ENCODE measurements at places on chromosomes 13 and 19. TPM values are rescaled to one million over a fixed set of nuclear protein-coding genes. Genes with fewer than 3 reads are reported as not detected.

GRCh38 chr13:98775844-98776598, 23.5 kb upstream of the SLC15A1 start:
- peak; percentile 90 for DNase-seq

DNA sequence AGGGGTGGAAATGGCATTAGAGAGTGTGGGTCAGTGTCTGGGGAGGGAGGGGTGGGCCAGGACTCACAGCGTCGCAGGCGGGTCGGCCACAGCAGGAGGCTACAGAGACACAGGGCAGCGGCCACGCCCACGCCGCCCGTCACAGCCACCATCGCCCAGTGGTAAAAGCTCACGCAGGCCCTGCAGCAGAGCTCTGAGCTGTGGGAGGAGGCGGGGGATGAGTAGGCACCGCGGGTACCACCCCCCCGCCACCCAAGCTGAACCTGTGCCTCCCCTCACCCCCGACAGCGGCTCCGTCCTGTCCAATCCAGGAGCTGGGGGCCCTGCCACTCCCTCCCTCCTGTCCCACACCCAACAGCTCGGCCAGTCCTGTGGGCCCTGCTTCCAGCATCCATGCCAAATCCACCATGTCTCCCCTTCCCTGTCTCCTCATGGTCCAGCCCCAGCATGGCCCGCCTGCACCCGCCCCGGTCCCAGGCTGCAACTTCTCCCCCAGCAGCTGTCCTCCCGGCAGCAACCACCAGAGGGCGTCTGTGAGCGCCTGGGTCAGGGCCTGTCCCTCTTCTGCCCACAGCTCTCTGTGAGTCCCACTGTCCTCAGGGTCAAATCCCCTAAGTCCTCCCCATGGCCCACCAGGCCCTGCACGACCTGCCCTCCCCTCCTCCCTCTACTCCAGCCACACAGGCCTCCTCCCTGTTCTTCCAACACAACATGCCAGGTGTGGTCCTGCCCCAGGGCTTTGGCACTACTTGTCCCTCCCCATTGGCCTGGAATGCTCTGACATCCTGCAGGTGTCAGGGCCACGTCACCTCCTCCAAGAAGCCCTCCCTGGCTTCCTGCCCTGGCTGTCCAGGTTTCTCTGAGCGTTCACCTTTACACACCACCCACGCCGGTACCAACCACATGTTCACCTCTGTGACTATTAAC, 6.0 kb downstream of the TEKTIP1 start:
- peak; percentile 60 for DNase-seq

- DNase-seq: no peak
Measured at GRCh38 chr19:44131955-44132354, 9.4 kb upstream of the ZNF234 start.

GRCh38 chr13:79943346-79944023, 397.4 kb downstream of the SPRY2 start:
- no peak for DNase-seq

GRCh38 chr13:32811297-32811800, 204.9 kb upstream of the KL start:
- DNase-seq: peak; percentile 22

GRCh38 chr13:71304861-71305260, 562.1 kb downstream of the DACH1 start:
- no peak for DNase-seq

DNA sequence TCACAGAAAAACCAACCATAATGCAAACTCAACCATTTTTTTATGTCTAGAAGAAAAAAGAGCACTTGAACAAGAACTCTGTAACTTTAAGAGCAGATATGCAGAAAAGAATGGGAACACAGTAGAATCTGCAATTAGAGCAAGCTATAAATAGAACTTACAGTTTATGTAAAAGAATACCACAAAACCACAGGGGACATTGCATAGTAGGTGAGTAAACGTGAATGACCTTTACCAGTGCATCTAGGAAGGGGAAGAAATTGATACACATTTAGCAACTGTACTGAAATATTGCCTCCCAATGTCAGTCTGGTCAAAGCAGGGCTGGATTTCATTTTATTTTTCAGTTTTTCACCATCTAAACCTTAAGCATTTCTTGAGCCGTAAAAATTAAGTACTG, 242.2 kb upstream of the EDNRB start:
- peak; percentile 17 for DNase-seq

DNA sequence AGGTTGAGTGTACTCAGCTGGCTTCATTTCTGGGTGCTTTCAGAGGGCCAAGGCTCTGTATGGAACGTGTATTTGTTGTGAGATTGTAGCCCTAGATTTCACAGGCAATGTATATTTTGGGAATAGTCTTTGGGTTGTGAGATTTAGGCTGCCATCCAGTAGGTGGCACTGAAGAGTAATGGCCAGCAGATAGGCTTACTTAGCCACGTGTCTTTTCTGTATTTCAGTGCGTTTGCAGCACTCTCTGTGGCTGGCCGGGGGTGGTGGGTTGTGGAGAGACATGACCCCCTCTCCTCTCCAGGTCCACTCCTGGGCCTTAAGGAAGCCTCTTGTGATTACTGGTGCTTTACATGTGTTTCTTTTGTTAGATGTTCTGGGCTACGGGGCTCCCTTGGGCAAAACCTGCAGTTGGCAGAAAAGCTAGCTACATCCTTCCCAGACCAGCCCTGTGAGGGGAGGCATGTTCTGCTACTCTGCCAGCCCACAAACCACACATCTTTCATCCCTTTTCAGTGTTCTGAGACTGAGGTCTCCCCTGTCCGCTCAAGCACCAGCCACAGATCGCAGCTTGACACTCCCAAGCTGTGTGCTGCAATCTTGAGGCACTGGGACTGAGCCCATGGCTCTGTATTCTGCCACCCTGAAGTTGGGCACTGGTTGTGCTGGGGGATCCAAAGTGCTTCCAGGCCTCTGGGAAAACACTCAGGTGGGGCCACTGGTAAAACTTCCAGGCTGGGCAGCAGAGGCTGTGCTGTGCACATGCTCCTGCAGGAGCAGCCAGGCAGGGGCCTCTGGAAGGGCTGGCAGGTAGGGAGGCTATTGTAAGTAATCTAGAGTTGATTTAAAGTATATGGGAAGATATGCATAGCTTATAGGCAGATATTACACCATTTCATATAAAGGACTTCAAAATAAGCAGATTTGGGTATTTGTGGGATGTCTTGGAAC, 1096.8 kb upstream of the PCDH20 start:
- DNase-seq: peak; percentile 58

DNA sequence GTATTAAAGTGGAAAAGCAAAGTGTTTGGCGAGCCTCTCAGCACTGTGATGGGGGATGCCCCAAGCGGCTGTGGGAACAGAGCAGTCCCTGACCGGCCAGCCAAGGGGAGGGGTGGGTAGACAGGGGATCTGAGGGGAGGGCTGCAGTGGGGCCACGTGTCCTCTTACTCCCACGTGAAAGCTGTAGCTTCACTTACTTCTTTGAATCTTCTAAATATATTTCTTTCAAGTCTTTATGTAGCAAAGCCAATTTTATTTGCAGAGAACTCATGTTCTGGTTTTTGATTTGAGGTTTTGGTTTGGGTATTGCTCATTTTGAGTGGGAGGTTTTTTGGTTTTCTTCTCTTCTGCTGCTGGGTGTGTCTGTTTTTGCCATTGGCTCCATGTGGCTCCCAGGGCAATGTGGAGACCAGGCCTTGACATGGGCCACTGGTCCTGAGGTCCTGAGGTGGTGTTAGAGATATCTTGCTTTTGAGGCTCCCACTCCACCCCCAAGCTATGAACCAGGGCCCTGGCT, 17.7 kb upstream of the OVOL3 start:
- no peak for DNase-seq

DNA sequence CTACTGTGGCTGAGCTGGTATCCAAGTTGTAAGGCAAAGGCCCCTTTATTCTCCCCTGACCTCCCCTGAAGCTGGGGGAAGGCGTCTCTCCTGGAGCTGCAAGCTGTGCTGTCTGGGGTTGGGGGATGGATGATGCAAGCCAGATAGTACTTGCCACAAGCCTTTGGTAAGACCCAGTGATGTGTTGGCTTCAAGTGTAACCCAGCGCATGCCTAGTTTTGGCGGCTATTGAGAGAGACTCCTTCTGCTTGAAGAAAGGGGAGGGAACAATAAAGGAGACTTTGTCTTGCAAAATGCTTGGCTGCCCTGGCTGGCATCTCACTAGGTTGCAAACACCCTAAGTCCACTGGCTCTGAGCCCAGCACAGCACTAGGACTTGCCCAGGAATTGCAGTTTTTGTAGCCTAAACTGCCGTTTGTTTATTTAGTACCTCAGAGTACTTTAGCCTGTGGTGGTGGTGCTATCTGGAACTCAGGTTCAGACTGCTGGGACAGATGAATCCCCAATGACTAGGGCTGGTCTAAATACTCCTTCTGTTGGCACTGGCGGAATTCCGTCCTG, 108.2 kb downstream of the TNFSF13B start:
- no peak for DNase-seq

DNA sequence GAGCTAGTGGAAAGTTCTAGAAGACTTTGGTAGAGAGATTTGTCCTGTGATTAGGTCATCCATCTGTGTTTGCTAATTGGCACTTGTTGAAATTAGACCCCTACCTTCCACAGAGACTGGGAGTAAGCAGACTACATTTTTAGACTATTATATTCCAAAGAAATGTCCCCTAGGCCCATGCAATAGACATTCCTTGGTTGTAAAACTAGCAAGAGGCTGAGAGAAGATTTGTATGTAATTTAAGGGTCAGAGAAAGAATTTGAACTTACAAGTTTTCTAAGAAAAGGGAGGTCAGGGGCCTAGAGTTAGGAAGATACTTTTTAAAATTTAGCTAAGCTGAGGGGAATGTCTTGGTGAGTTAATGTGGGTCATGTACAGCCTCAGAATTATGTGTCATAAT, 470.7 kb upstream of the SLITRK1 start:
- no peak for DNase-seq

DNA sequence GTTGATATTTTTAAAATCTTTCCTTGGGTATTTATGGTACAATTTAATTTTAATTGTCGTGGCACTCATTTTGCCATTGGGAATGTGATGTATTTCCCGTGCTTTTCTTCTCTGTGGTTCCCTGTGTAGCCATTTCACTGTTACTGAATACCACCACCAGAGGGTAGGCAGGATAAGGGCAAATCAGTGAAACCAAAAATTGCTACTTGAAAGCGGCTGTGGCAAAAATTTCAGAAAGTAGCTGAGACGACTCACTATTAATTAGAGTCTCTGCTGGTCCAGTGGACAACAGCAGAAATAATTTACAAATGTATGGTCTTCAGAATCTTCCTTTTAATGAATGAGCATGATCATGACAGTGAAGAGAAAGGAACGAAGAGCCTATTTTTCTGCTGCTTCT, 34.4 kb upstream of the MIR17HG start:
- peak; percentile 22 for DNase-seq

GRCh38 chr13:41416276-41416675, 41.1 kb upstream of the RGCC start:
- no peak for DNase-seq

GRCh38 chr13:60335531-60335930, 61.5 kb upstream of the TDRD3 start:
- DNase-seq: peak; percentile 16

GRCh38 chr13:35388441-35389355, 87.8 kb downstream of the MAB21L1 start:
- DNase-seq: no peak

GRCh38 chr13:32117701-32118100, 86.1 kb downstream of the FRY start:
- DNase-seq: no peak

- no peak for DNase-seq
Measured at GRCh38 chr19:33612928-33613619, 8.7 kb upstream of the CHST8 start.

- no peak for DNase-seq
Measured at GRCh38 chr19:3323026-3323425, 43.4 kb upstream of the NFIC start.

DNA sequence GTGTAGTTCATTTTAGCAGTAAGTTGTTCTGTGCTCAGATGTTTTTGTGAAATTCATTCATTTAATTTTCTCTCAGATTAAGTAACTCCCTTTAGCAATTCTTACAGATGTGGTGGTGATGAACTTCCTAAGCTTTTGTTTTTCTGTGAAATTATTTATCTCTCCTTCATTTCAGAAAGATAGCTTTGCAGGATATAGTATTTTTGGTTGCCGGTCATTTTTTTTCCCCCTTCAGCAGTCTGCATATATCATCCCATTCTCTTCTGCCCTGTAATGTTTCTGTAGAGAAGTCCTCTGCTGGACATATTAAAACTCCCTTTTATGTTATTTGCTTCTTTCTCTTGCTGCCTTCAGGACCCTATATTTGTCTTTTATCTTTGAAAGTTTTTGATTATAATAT, 470.2 kb downstream of the PCDH9 start:
- no peak for DNase-seq

GRCh38 chr19:16210168-16210567, 12.5 kb downstream of the AP1M1 start:
- no peak for DNase-seq

- DNase-seq: no peak
Measured at GRCh38 chr19:46355234-46356148, 8.6 kb downstream of the PPP5C start.

GRCh38 chr13:110161112-110161882, 145.7 kb downstream of the COL4A1 start:
- DNase-seq: no peak

GRCh38 chr19:29271341-29271740, 58.4 kb upstream of the UQCRFS1 start:
- no peak for DNase-seq

PRODH2 gene
- not detected for total RNA-seq

ZNF790 gene
- 1.2 TPM for total RNA-seq

CAPNS1 gene
- 329 TPM for total RNA-seq

FOSB gene
- total RNA-seq: 60.5 TPM

UFM1 gene
- total RNA-seq: 30.3 TPM

SHISA2 gene
- total RNA-seq: 7.8 TPM

SLC6A16 gene
- total RNA-seq: not detected

ZNF723 gene
- total RNA-seq: not detected

ZNF724 gene
- total RNA-seq: 23.1 TPM

ANGPTL4 gene
- total RNA-seq: 6.7 TPM

All from PC-3 (cell line).